HCT116 (cell line): ENCODE measurements at places on chromosomes 3 and 15.

- no peak for DNase-seq
These were observed 8.0 kb upstream of the TMEM212 start for GRCh38 chr3:171835116-171835515.

DNA sequence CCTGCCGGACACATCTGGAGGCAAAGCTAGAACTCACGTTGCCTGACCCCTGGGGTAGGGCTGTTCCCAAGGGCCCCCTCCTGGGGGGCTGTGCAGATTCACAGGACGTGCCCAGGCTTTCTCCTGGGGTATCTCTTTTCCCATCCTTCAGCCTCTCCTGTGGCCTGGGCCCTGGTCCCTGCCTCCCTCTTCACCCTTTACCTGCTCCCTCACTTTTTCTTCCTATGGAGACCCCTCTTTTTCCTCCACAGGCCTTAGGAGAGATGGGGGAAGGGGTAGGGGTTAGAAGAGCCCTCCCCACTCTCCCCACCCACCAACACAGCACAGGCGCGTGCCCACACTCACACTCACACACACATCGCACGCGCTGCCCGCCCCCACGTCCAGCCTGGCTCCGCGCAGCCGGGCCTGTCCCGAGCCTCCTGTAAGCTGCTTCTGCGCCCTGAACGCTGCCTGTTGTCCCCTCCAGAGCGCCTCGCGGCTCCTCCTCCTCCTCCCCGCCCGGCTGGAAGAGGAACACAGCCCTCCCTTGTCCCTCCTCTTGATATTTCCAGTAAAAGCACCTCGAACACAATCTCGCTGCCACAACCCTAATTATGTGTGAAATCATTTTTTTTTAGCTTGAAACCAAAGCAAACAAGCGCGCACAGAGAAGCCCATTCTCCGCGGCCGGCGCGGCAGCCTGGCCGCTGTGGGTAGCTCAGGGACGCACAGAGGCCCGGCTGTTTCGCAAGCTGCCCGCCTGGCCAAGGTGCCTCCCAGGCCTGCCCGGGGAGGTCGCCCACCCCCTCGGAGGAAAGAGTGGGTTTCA lies 33.9 kb upstream of the ACAN start:
- DNase-seq = no peak

DNA sequence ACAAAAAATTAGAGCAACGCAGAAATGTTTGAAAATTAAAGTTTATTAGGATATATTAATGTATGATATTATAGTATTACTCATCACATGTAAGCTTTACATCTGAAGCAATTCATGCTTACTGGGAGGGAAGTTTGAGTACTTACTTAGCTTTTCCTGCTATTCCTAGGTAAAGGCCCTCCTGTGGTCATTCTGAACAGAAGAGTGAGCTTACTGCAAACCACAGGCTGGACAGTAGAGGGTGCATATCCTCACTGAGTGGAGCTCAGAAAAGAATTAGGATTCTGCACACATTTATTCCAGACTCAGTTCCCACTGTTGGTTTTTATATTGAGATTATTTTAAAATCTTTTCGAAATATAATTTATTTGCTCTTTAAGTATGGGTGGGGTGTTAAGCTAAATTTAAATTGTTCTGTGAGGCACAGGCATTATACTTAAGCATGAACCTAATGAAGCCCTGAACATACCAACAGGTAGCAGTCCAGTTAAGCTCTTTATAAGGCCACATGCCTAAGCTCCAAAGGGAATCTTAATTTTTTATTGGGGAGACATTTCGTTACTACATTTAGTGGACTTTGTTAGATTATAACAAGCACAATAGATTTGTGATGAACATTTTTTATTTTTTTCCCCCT lies 10.2 kb downstream of the MRPS22 start:
- DNase-seq = peak; percentile 60

DNA sequence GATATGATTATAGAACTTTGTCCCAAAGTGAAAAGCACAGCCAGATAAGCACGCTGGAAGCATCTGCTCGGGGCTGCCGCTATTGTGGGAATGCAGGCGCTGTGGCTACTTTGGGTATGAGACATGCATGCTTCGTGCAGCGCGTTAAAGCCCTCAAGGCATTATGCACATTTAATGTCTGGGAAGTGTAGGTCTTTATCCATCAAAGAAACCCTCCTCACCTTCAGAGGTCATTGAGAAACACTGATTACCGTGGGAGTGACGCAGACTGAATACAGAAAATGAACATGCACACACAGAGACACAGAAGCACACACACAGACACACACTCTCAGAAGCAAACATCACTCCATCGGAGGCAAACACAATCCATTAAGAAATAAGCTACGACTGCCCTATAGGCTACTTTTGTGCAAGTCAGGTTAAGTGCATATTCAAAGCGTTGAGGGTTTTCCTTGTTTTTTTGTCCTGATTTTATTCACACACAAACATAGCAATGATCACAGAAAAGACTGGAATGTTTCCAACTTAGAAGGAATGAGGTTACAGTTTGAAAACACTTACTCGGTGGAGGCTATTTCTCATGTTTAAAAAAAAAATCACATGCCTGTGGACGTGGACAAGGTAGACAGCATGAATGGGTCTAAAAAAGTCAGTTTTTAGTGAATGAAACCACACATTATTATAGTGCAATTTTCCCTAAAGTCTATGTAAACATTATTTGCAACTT lies 68.5 kb downstream of the PLCH1 start:
- no peak for DNase-seq

- DNase-seq = no peak
These were observed 476.9 kb downstream of the ZNF385D start for GRCh38 chr3:21274079-21274571.

DNA sequence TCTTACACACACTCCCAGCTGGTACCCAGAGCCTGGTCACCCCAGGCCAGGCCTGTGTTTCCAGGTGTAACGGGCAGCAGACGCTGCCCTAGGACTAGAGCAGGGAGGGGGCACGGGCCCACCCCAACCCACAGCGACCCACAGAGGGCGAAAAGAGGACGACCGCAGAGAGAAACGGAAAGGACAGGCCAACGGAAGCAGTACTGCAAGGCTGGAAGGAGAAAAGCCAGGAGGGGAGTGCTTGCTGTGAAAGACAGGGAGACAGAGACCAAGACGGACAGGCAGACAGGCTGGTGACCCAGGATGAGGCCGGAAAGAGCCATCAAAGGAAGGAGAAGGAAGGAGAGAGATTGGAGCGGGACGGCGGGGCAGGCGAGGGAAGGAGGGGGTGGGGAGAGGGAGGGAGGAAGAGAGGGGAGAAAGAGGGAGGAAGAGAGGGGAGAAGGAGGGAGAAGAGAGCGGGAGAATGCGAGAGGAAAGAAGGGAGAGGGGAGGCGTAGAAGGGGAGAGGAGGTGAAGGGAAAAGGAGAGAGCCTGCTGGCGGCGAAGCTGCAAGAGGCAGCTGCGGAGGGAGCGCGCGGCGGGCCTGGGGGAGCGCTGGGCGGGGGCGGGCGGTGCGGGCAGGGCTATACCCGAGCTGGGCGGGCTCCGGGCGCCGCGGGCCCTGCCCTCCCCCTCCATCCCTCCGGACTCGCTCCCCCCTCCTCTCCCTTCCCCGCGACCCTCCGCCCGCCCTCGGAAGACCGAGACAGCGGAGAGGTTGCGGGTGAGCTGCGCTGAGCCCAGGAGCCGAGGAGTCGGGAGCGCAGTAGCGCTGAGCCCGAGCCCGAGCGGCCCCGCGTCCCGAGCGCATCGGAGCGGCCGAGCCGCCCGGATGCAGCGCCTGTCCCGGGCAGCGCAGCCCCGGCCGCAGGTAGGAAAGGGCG lies at the start of gene SLC6A1:
Gene SLC6A1, plus strand, starts transcription at position 732 of the 926 bp plus-strand sequence. CDS start 24,464 bp downstream, outside the sequence.
- no peak for DNase-seq

DNA sequence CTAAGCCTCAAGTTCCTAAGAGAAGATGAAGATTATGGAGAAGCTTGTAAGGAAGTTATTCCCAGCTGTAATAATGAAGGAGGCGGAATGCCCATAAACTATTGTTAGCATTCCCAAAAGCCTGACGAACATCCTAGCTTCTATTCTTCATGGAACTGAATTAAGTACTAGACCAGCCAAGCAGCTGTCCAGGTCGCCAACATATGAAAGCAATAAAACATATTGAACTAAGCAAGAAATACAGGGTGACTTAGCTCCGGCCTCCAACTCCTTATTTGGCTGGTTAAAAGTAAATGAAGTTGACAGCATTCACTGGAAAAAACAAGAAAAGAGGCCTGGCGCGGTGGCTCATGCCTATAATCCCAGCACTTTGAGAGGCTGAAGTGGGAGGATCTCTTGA lies 174.0 kb upstream of the TPM1 start:
- DNase-seq = no peak

- DNase-seq = no peak
These were observed 16.2 kb downstream of the XIRP1 start for GRCh38 chr3:39176025-39176714.

GRCh38 chr15:91291673-91292072 lies 191.6 kb downstream of the SV2B start:
- peak; percentile 35 for DNase-seq

DNA sequence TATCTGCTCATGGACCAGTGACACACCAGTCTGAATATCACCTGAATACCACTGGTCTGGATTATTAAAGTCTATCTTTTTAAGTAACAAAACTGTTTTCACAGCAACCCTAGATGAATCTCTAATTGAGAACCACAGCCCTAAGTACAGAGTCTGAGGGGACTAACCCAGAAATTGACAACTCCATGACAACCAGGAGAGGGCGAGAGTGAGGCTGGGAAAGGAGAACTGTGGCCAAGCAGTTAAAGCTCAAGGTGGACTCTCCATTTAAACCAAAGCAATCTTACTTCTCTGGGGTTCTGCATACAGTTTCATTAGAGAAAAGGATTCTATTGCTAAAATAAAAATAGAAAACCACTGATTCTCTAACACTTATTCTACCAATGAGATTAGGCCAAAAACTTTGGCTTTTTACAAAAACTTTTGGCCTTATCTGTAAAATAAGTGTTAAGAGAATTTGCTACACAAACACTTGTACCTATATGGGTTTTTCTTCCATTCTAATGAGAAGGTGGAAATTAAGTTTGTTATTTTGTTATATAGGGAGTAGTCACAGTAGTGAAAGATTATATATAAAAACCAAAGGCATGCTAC lies 11.4 kb downstream of the NEK10 start:
- peak; percentile 59 for DNase-seq

GRCh38 chr3:164577667-164578210 lies 500.6 kb downstream of the SI start:
- no peak for DNase-seq
